ENCODE measurements at places on chromosomes 12 and 14.

DNA sequence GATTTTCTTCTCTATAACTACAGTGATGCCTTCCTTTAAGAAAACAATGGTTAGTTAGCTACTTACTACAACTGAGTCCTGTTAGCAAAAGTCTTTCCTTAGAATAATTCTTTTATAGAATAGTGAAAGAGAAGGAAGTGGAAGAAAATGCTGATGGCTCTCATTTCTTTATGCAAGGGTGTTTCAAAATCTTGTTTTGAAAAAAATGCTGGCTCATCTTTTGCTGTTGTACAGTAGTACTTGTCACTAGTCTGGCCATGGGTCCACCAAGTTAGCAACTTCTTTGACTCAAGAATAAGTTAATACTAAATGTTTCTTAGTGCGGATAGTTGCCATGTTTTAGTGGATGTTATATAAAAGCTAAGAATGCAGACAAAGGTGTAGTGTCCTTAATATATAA is 225.4 kb downstream of the PTPRO start:
- no peak for DNase-seq

GRCh38 chr12:124687174-124687902 is 119.9 kb upstream of the NCOR2 start:
- DNase-seq = no peak

DNA sequence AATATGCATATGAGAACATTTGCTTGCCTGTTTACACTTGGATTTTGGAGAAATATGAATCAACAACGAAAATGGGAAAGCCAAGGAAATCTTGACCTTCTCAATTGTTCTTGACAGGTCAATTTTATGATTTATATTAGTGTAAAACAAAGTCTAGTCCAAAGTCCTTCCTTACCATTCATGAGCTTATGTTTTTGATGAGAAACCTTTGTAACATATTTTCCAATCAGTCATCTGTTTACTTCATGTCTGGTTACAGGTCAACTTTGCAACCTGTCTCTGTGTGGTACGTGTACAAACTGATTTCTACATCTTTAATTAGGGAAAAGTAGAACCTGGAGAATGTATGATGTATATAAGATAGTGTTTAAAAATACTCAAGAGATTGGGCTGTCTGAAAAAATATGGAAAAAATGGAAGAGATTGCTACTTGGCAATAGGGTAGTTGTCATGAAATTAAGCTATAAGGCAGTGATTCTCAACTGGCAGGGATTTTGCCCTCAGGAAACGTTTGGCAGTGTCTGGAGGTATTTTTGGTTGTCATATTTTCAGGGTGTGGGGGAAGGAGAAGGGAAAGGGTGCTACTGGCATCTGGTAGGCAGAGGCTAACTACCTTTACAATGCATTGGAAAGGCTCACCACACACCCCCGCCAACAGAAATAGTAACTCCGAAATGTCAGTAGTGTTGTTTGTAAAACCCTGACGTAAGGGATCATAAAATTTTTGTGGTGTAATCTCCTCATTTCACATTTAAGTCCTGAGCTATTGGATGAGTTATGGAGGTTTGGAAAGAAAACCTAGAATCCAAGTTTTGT is 110.4 kb upstream of the PTPRB start:
- DNase-seq = no peak

GRCh38 chr12:82097438-82097837 is 260.7 kb downstream of the CCDC59 start:
- no peak for DNase-seq

- no peak for DNase-seq
Observed at GRCh38 chr12:100758083-100758482, 36.5 kb upstream of the ANO4 start.
